ENCODE measurements at places on chromosomes 2 and 18.

DNA sequence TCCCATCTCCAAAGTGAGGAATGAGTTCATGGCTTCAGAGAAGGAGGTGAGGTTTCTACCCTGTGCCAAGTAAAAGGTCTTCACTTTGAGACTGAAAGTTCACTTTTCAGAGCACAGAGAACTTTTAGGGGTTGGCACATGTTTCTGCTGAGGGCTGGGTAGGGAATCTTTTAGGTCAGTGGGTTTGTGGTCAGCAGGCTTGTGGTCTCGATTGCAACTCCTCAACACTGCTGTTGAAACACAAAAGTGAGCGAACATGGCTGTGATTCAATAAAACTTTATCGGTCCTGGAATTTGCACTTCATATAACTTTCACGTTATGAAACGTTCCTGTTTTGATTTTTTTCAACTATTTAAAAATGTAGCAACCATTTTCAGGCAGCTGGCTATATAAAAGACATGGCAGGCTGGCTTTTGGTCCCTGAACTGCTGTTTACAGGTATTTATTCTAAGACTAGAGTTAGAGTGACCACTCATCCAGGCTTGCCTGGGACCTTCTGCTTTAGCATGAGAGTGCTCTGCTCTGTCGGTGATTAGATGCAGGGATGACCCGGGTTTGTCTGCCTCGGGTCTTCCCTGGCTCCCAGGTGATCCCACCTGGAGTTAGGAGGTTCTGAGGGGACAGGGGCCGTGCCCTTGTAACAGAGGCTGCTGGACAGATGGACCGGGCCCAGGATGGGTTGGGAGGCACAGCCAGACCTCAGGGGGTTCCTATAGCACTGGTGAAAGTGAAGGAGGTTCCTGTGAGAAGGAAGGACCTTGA, 62.7 kb upstream of the TAF1B start:
- no peak for DNase-seq

DNA sequence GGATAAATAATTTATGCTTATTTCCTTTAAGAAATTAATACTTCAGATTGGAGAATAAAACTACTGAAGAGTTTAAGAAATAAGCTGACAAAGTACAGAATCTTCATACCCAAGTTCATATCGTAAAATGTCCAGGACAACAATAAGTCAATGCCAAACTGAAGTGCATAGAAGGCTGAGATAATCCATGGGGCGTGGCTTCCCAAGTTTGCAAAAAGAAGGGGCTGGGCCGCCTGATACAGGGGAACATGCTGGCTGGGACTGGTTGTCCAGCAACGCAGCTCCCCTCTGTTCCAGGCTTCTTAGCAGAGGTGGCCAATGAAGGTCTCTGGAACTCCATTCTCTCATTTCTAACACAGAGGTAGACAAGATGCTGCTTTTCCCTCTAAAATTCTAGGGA, 189.5 kb upstream of the SPOPL start:
- no peak for DNase-seq

- no peak for DNase-seq
Observed at GRCh38 chr2:11930211-11930761, 183.9 kb downstream of the LPIN1 start.

DNA sequence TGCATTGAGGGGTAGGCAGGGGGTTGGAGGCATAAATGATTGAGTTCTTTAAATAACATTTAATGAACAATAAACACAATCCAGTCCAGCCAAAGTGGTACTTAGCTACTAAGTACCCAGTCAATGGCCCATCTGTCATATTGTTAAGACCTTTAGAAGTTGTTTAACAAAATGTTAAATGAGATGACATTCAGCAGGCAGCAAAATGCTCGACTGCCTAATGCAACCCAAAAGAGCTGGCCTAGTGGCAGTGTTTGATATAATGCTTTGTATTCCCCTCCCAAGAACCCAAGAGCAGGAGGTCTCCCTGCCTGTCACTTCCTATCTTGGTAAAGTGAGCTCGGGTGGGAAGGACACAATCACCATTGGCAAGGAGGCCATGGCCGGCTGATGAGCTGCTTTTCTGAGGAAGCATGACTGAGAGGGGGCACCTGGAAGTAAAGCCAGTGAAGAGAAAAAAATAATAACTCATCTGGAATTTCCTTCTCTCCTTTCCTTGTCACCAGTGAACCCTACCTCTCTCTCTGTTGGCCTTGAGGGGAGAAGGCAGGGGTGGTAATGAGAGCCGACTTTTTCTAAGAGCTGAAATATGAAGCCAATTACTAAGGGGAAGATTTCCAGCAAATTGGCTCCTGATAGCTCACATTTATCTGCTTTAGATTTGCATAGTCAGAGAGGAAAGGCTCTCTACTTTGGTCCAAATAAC, 140.6 kb downstream of the C1D start:
- DNase-seq, result no peak

GRCh38 chr2:106267997-106268396, 73.9 kb upstream of the UXS1 start:
- DNase-seq, result no peak

DNA sequence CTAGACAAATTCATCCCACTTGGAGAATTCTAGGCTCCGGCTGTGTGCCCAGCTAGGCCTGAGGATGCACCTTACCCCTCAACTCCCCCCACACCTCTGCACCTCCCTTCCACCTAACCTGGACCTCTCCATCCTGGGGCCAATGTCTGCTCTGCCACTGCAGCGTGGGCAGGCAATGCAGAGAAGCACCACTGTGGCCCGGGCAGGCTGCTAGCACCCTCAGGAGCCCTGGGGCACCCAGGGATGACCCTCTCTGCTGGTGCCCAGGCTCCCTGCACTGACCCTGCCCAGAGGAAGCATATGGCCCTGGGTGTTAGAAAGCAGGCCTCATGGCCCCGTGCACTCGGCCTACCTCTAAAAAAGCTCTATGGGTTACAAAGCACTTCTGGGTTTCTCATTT, 49.6 kb downstream of the ADCY3 start:
- no peak for DNase-seq

GRCh38 chr2:166154685-166155338, 27.0 kb upstream of the SCN1A start:
- no peak for DNase-seq

- DNase-seq, result no peak
Observed at GRCh38 chr2:73333564-73333963, 40.2 kb upstream of the EGR4 start.

- DNase-seq, result no peak
Observed at GRCh38 chr2:67848551-67849285, 214.1 kb downstream of the C1D start.

DNA sequence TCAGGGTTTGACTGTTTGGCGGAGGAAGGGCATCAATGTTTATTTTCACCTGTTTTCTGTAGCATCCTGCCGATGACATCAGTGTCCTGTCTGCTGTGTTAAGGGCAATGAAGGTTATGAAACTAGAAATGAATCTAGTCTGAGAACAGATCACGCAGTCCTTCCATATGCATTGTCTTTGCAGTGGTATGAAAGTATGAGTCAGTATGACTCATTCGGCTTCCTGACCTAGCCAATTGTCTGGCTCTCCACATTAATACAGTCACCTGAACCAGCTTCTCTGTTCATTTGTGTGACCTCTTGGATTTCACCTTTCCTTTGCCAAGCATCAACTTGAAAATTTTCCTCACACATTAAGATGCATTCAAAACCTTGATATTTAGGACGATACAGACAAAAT, 353.8 kb downstream of the RND3 start:
- no peak for DNase-seq

GRCh38 chr2:160492401-160493226, 993 bp downstream of the RBMS1 start:
- DNase-seq, result peak; percentile 76

DNA sequence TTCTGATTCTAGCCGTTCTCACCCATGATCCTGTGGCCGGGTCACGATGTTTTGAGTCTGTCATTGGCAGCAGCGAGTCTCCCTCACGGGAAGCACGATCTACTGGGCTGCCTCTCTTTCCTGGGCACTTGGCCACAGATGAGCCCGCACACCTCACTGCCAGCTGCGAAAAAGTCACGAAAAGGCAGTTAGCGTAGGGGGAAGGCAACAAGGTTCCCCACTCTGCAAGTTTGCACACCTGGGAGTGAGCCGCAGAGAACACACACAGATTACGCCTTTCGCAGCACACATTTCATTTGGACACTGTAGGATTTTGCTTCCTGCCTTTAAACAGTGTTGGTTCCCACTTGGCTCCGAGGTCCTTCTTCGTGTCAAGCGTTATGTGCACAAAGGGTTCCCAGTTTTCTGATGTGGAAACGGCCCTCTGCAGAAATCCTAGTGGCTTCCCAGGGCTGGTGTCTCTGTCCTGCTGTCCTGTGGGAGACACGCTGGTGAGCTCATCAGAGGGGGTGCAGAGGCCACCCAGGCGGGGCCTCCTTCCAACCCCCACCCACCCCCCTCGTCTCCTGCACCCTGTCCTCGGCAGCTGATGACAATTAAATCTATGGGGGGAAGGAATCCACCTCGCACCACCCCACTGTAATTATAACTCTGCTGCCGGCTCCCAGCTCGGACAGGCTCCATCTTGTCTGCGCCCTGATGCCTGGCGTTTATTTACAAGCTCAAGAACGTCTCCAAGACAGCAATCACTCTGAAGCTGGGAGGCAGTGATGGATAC, 157.3 kb upstream of the SALL3 start:
- no peak for DNase-seq

DNA sequence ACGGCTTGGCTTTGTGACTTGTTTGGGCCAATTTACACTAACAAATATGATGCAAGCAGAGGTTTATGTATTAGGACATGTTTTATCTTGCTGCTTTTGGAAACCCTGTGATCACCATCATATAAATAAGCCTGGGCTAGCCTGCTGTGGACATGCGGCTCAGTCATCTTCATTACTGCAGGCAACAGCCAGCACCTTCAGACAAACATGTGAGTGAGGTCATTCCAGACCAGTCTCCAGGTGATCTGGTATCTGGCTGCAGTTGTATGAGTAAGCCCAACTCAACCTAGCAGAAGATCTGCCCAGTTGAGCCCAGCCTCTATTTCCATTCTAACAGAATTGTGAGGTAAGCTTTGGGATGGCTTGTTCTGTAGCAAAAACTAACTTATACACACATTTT, 254.6 kb upstream of the ATP5MC3 start:
- no peak for DNase-seq

DNA sequence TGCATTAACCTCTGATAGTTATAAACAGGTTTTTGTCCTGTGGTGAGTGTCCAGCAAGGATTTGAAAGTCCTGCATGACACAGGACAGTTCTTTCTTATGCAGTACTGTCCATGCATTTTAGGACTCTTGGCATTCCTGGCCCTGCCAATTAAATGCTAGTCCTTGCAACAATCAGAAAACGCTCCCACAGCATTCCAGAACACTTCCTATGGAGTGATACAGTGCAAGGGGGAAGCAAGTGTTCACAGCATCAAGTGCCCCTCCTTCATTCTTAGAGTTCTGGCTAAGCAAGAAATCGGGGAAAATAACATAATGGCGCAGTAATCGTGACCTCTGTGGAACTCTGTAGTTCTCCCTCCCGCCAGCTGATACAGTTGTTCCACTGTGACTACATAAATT, 62.9 kb downstream of the ARHGAP28 start:
- no peak for DNase-seq

DNA sequence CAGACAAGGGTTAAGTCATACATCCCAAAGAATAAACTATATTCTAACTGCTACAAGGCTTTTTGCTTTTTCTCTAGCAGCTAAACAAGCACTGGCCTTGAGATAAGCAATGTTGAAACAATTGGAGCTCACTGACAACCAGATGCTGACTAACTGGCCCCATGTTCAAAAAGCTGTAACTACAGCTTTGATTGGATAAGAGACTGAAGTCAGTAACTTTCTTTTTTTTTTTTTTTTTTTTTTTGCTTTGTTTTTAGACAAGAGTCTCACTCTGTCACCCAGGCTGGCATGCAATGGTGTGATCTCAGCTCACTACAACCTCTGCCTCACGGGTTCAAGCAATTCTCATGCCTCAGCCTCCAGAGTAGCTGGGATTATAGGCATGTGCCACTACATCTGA, 45.4 kb upstream of the TMEM163 start:
- DNase-seq, result no peak

GRCh38 chr2:6826081-6826913, 39.4 kb downstream of the CMPK2 start:
- DNase-seq, result peak; percentile 47

GRCh38 chr18:60452421-60452820, 79.8 kb upstream of the MC4R start:
- no peak for DNase-seq
